ENCODE measurements at places on chromosomes 12 and 14.

- DNase-seq: peak; percentile 95
These were observed 25.2 kb upstream of the KRT78 start for GRCh38 chr12:52873832-52874572.

DNA sequence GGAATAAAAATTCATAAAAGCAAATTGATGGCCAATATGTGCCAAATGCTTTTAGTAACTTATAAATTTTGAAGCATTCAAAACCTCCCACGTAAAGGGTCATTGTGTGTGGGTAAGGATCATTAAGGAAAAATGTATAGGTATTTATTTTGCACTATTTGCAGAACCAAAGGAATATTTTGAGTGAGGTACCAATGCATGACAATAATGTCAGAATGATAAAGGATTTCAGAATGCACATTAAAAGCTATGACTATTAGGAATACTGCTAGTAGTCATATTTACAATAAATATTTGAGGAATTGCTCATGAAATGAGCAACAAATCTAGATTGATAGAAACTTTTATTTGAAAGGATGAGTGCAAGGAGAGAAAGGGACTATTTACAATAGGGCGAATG, 932.8 kb downstream of the SLC6A15 start:
- no peak for DNase-seq

DNA sequence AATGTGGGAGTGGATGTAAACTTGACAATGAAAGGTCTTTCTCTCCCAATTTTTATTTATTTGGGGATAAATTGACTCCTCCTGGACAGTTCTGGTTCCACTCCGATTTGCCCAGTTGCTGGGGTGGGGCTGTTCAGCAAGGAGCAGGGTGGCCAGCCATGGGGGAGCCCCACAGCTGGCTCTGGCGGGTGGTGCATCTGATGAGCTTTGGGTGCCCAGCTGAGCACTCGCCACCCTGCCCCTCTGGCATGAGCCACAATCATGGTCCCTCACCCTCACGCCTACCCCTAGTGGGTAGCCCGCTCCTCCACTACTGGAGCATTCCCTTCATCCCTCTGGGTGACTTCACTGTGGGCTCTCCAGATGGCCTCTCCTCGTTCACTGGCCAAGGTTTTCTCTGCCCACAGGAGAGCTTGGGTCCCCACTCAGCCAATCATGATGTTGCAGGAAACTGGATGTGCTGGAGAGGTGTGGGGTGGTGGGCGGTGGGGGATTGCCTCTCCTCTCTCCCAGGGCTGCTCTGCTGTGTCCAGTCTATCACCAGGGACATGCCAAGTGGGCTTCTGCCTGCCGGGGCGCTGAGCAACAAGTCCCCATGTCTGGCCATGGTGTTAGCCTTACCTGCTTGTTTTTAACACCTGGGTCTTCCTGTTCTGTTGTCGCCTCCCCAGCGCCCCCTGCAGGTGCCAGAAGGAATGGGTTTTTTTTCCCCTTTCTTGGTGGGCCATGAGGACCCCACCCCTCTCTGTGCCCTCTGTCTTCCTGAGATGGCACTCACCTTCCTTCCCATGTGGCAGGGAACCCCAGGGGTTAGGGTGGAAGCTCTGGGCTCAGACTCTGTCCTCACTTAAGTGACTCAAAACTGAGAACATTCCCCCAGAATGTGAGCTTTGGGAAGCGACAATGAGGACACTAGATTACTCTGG, 3.4 kb downstream of the CYP46A1 start:
- no peak for DNase-seq

DNA sequence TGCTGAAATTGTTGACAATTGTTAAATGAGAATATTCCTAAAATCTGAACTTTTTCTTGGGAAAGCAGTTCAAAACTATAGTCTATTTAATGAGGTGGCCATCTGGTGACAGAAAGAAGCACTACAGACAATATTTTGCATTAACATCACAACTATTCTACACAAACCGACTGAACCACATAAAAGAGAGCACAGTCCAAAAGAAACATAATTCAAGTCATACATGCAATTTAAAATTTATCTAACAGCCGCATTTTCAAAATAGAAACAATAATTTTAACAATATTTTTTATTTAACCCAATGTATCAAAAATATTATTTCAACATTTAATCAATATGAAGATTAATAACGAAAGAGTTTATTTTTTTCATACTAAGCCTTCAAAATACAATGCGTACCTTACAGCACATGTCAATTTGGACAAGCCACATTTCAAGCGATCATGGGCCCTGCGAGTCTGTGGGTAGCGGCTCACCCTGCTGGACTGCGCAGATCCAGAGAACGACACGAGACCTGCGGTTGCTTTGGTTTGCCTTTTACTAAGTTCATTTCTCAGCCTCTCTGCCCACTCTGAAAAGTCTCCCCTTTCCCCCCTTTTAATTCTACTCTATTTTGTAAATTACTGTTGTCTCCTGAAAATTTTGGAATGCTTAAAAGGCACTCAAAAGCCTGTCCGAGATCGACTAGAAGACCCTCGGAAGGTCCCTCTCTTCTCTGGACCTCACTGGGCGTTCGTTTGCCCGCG, 947 bp upstream of the LRRC9 start:
- no peak for DNase-seq

DNA sequence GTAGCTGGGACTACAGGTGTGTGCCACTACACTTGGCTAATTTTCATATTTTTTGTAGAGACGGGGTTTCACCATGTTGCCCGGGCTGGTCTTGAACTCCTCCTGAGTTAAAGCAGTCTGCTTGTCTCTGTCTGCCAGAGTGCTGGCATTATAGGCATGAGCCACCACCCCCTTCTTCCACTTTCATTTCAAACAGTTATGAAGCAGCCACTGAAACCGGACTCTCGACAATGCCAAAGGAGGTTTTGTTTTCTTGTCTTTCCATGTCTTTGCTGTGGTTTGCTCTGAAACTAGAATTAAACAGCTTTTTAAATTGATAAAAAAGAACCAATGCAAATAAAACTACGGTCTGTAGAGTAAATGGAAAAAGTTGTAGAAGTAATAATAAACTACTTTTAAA, 30.4 kb downstream of the RAP1B start:
- DNase-seq: no peak

DNA sequence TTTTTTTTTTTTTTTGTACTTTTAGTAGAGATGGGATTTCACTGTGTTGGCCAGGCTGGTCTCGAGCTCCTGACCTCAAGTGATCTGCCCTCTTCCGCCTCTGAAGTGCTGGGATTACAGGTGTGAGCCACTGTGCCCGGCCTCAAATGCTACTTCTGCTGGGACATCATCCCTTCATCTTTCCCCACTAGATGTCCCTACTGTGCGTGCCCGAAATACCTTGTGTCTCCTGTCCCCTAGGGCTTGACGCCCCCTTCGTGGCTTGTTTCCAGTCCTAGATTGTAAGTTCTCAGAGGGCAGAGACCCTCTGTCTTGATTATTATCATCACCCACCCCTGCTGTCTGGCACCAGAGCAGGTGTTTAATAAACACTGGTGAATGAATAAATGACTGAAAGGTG, 14.9 kb downstream of the CCDC63 start:
- DNase-seq: no peak

DNA sequence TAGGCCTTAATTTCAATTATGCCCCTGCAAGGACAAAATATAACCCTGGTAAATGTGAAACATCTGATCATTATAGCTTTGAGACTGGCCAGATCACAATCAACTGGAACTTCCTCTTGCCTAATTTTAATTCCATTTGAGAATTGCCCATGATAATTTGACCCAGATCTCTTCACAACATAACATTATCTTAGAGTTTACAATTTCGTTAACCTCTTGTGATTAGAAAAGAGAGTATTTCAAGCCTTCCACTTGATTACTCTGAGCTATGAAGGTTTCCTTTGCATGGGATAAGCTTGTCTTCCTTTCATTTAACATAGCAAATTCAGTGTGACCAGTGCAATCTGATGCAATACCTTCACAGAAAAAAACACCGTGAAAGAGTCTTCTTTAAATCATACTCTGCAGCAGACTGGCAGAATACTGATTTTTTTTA, 143.6 kb downstream of the DUSP6 start:
- no peak for DNase-seq

DNA sequence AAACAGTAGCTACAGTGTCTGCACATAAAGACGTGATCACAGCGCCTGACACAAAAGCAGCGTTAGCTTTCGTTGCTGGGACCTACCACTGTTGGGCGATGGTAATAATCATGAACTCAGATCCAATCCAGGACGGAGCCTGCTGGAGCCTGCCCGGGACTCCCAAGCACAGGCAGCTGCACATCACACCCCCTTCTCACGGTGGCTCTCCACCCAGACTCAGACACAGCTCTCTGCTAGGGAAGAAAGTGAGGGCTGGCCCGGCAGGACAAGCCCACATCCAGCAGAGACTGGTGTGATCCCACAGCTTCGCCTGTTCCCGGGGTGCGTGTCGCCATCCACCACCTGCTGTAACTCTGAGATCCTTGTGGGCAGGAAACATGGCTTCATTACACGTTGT, 49.9 kb upstream of the FOXN3 start:
- DNase-seq: no peak

GRCh38 chr12:31491241-31491794, 99.6 kb downstream of the DENND5B start:
- DNase-seq: no peak

- DNase-seq: no peak
These were observed 27.6 kb upstream of the NOS1 start for GRCh38 chr12:117388951-117389446.

- DNase-seq: peak; percentile 72
These were observed 27.9 kb downstream of the ESR2 start for GRCh38 chr14:64266239-64266638.

DNA sequence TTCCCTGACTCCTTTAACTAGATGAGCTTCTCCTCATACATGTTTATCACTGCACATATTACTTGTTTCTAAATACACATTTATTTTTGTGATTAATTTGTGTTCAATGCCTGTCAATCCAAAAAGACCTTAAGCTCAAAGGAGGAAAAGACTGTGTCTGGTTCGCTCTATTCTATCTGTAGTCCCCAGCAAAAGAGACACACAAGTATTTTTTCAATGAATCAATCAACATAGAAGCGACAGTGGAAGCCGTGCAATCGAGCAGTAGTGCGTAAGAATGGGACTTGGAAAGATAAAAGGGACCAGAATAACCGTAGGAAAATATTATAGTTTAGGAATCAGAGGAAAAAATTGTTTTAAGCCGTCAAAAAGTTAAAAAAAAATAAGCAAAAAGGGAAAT, 951 bp downstream of the WDHD1 start:
- no peak for DNase-seq

- peak; percentile 55 for DNase-seq
These were observed 1.3 kb downstream of the DCAF5 start for GRCh38 chr14:69151458-69152180.

DNA sequence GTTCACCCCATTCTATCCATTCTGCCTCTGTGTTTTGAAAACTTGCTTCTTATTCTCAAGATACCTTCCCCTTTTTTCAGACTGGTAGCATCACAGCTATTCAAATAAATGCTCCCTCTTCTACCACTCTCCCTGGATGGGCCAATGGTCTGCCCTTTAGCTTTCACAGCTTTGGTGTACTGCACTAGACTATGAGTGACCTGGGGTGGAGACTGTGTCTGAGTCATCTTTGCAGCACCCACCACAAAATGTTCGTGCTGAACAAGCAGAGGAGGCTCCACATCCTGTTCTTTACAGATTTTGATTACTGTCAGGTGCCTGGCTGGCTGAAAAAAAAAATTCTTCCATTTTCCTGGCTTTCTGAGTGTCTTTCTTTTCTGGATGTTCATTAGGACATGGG, 1104.1 kb upstream of the TMEM132C start:
- DNase-seq: peak; percentile 89

GRCh38 chr12:43063650-43064049, 474.1 kb upstream of the PRICKLE1 start:
- DNase-seq: no peak

DNA sequence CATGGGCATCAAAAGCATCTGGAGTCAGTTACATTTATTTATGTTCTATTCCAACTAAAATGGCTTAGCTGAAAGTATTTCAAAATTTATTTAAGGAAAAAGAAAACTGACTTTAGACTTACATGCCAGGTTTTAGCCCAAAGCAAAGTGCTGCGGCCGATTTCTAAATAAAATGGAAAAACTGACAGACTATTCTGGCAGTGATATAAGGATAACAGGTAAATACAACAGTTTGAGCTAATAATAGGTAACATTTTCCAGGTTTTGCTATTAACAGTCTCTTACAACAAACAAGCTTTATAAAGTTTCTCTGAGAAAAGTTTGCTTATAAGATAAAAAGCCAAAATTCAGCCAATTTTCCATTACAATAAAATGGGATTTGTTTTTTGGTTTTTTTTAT, 937.2 kb upstream of the FLRT2 start:
- DNase-seq: no peak

DNA sequence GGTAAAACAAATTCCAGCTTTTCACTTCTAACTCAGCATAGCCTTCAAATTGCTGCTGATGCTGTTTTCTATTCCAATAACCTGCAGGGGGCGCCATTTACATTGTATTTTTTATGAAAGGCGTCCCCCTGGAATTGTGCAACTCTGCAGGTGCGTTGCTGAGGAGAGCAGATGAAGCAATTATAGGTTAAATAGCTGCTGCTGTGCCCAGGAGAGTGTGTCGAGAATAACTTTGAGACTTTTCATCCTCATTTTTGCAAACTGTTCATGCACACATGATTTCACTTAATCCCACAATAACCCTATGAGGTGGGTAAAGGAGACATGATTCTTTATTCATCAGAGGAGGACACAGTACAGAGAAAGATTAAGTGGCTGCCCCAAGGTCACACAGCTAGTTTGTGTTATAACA, 75.7 kb downstream of the MYRFL start:
- DNase-seq: peak; percentile 56

GRCh38 chr12:857611-858010, 91.9 kb downstream of the RAD52 start:
- DNase-seq: peak; percentile 76

- peak; percentile 62 for DNase-seq
These were observed 400.8 kb downstream of the GXYLT1 start for GRCh38 chr12:41743835-41744234.

GRCh38 chr14:93959239-93960107, 16.9 kb downstream of the ASB2 start:
- DNase-seq: peak; percentile 99

DNA sequence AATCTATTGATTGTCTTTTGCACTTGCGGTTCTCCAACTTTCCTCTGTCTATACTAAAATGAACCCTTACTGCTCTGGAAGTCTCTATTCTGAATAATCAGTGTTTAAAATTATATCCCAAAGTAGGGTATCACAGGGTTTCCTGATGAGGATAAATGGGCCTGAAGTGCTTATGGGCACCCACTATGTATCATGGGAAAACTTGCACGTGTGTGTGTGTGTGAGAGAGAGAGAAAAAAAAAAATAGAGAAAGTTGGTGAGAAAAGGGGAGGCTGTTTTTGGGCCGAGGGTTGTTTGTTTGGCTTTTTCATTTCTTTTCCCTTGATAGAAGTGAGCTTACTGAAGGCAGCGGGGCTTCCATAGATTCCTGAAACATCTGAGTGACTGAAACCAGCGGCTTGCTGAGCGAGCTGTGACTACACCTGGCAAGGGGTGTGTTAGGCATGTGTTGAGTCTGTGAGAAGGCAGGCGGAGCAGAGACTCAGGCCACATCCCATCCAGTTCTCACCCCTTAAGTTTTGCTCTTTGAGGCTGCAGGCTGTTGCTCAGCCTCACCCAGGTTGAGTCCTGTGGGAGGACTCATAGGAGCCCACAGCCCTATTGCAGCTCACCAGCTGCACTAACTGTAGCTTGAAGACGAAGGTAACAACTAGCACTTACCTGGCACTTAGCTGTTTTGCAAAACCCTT, 17.2 kb downstream of the PPFIBP1 start:
- DNase-seq: no peak
